ENCODE measurements at places on chromosomes 6 and 20.

DNA sequence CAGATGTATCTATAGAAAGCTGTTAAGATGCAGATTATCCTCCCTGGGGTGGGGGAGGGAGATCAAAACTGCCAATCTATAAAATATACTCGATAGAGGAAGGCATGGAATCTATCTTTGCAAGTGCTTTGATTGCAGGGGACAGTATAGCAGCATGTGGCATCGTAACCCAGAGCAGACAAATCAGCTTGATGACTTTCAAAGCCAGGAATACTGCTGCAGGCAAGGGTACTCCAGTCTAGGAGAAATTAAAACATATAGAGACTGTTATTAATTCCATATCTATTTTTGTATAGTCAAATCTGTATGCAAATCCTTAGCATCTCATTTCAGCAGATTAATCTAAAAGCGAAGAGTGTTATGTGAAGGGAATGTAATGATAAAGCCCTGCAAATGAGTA lies 159.4 kb downstream of the MMS22L start:
- DNase-seq, result no peak

DNA sequence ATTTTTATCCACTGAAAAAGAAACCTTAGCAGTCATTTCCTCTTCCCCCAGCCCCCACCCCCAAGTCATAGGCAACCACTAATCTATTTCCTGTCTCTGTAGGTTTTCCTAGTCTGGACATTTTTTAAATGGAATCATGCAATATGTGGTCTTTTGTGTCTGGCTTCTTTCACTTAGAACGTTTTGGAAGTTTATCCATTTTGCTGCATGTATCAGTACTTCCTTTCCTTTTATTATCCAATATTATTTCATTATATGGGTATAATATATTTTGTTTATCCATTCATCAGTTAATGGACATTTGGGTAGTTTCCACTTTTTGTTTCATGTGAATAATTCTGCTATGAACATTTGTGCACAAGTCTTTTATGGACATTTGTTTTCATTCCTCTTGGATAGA lies 99.3 kb upstream of the BMP5 start:
- DNase-seq, result no peak

DNA sequence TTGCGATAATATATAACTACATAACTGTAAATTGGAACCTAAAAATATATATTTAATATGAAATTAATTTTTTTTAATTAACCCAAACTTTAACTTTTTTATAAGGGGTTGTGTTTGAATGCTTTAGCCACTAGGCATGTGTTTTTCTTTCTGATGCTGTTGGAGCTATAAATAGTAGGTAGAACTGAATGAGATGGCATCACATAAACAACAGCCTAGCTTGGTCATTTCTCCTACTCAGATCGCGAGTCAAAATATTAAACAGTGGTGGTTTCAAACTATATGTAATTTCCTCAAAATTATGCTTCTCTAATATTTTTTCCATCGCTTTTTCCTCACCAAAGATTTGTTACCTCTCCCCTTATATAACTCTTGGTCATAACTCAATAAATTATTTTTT lies 243.2 kb downstream of the ARID1B start:
- no peak for DNase-seq

DNA sequence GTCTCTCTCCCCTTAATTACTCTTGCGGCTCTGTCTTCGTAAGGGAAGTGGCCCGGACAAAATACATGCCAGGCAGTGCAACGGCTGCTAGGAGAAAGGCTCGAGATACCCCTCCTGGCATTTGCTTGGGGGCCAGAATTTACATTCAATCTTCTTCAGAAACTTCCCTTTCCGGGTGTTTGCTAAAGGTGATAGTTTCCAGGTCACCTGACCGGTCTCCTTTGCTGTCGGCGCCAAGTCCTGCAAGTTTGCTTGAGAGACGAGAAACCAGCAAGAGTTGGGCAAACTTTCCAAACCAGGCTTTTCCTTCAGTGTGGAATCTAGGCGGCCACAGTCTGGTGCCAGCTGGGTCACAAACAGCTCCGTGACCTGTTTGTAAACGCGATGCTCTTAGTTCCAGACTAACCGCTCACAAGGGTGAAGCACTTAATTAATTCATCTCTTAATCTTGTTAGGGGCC lies 563 bp upstream of the SRSF3 start:
- no peak for DNase-seq

DNA sequence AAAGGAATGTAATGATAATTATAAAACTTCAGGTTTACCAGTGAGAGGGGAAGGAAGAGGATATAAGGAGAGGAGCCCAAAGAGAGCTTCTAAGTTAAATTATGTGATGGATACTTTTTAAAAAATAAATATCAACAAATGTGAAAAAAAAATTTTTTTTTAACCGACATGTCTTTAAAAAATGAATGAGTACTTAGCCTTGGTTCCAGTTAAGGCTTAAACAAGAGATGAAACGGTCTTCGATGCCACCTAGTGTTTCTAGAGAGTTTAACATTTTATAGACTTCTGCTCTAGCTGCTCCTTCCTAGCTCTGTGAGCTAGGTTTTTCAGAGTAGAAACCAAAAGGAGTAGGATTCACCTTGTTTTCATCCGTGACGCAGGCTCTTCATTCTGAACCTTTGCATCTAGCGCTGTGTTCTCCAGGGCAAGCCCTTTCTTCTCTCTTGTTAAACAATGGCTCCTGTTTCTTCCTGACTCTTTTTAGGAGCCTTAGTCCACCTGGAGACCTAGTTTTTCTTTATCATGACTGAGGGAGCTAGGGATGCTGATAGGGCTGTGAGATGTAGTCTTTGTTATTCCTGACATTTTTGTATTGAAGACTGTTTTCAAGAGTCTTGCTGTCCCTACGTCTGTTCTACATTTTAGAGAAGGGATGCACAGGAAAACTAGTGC lies 42.4 kb upstream of the GNRH2 start:
- DNase-seq, result peak; percentile 15

GRCh38 chr20:47320990-47321805 lies 35.3 kb downstream of the ZMYND8 start:
- no peak for DNase-seq

DNA sequence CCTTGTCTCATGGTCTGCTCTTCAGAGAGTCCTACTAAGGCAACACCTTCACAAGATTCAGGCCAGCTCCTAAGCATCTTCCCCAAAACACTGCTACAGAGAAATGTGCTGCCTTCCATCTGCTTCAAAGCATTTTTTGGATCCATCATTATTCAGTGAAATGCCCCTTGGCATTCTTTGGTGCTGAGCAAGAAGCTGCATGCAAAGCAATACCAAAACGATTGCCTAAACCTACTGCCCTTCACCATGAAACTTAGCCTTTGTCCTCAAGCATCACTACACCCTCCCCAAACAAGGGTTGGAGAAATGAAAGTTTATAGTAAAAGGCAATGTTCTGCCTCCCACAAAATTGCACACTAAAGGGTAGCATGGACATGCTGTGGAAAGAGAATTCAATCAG lies 93.5 kb downstream of the SNAP25 start:
- no peak for DNase-seq

DNA sequence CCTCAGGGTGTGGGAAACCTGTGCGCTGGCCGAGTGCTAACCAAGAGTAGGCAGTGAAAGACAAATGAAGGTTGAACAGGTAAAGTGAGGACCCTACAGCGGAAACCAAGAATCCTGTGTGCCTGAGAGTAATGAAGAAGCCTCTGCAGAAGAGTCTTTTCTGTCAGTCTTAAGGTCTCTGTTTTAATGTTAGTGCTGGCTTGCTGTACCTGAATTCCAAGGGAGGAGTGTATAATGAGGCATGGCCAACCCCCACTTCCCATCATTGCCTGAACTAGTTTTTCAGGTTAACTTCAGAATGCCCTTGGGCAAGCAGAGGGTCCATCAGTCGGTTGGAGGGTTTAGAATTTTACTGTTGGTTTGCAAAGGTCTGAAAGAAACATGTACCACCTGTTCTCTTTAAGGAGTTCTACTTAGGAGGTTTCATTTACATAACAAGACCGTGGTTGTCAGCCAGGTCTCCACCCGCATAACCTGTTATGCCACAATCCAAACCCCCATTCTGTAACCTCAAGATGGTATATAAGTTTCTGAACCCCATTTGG lies 589 bp upstream of the PDCD2 start:
- no peak for DNase-seq

DNA sequence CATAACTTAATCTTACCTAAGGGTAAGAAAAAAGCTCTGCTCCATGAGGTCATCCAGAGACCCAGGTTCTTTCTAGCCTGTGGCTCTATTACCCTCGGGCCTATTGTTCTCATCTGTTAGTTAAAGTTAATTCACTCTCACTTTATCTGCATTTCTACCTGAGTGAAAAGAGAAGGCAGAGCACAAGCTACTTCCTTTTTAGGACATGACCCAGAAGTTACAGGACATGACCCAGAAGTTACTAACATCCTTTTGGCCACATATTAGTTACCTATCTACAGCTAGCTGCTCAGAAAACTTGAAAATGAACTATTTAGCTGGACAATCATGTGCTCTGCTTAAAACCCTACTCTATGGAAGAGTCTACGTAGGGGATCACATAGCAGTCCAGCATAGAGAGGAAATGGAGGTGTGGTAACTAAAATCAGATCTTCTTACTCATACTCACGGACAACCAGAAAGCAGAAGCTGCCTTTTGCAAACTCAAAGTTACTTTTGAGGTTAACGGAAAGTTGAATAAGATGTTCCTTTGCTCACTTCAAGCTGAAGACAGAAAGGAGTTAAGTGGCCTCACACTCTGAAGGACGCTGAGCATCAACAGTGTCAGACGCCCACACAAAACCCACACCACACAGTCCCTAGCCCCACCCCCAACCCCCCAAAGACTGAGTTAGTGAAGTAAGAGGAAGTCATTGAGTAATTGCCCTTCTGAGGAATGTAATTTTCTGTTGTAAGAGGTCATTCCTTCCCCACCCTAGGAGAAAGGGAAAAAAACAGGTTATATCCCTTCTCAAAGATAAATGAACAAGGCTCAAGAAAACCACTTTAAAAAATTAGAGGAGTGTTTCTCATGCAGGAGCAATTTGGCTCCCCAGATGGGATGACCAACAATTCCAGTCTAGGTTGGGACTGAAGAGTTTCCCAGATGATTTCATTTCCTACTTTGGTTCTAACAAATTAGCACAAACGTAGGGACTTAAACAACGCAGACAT lies 45.9 kb upstream of the TAB2 start:
- no peak for DNase-seq

DNA sequence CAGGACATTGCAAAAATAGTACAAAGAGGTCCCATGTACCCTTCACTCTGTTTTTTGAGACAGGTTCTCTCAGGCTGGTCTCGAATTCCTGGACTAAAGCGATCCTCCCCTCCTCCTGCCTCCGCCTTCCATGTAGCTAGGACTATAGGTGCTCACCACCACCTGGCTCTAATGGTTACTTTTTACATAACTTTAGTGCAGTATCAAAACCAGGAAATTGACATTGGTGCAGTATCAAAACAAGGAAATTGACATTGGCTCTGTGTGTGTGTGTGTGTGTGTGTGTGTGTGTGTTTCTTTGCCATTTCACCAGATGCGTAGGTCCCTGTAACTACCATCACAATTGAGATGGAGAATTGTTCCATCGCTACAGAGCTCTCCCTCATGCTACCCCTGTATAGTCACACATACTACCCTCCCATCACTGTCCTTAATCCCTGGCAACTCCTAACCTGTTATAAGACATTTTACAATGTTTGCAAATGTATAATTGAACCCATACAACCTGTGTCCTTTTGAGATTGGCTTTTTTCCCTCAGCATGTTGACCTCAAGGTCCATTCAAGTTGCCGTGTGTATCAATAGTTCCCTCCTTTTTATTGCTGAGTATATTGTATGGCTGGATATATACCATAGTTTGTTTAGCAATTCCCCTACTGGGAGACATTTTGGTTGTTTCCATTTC lies 28.3 kb upstream of the RIPOR2 start:
- no peak for DNase-seq

GRCh38 chr20:59933849-59934585 lies 580 bp upstream of the SYCP2 start:
- DNase-seq, result peak; percentile 52

DNA sequence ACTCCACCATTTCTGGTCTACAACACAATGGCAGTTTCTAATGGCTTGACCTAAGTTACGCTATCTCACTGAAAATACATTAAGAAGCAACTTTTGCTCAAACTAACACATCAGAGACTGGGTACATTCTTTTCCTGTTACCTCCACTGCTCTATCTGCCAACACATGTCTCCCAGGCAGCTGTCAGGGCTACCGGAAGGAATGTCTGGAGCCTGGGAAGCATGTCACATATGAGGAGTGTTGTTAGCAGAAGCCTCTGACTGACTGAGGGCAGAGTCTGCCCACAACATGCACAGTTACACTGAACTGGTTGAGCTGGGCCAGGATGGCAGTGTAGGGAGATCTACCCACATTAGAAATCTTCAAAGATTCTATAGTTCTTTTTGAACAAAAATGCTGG lies 264.5 kb downstream of the KIF16B start:
- DNase-seq, result no peak

GRCh38 chr6:166691746-166692145 lies 64.7 kb upstream of the RPS6KA2 start:
- no peak for DNase-seq

DNA sequence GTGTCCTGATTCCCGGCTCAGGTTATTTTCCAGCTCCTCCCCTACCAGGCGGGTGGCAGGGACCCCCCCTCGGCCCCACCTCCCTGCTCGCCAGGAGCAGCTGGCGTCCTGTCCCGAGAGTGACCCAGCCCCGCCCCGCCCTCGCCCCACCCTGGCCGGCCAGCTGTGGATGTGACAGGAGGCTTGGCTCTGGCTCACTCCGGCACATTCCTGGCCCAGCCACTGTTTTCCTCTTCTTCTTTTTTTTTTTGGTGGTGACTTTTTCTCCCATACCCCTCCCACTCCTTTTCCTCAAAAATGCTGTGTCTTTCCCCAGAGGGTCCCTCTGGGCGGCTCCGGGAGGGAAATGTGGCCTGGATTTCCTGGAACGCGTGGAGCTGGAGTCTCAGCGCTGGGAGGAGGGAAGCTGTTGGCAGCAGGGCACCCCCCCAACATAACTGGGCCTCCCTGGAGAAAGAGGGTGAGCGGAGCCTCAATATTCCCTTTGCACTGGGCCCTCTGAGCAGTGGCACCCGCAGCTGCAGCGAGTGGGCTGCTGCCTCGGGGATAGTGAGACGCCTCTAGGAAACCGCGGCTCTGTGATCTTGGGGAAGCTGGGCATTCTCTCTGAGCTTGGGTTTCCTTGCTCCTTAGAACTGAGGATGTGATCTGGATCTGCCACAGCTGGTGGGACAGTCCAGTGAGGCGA lies 28.3 kb upstream of the CSNK2A1 start:
- no peak for DNase-seq

GRCh38 chr20:39057143-39057542 lies 95.0 kb downstream of the DHX35 start:
- DNase-seq, result no peak

GRCh38 chr6:116773886-116774285 lies 8.4 kb upstream of the FAM162B start:
- DNase-seq, result no peak

Data from GM04504 (cell line).